Activated CD8-positive, alpha-beta memory T cell treated with anti-CD3 and anti-CD28 coated beads, Interleukin-2, amount 10 ng/mL, durations not matched to agents 7 days and 5 days (primary cell): ENCODE measurements at places on chromosomes 3 and 15.

GRCh38 chr15:67897646-67898339 is 57.9 kb upstream of the RNU6-1 start:
- DNase-seq, result no peak

- no peak for DNase-seq
Observed at GRCh38 chr3:57530071-57530608, 14.0 kb downstream of the DNAH12 start.

GRCh38 chr15:64640146-64640871 is 135.1 kb downstream of the RBPMS2 start:
- no peak for DNase-seq

DNA sequence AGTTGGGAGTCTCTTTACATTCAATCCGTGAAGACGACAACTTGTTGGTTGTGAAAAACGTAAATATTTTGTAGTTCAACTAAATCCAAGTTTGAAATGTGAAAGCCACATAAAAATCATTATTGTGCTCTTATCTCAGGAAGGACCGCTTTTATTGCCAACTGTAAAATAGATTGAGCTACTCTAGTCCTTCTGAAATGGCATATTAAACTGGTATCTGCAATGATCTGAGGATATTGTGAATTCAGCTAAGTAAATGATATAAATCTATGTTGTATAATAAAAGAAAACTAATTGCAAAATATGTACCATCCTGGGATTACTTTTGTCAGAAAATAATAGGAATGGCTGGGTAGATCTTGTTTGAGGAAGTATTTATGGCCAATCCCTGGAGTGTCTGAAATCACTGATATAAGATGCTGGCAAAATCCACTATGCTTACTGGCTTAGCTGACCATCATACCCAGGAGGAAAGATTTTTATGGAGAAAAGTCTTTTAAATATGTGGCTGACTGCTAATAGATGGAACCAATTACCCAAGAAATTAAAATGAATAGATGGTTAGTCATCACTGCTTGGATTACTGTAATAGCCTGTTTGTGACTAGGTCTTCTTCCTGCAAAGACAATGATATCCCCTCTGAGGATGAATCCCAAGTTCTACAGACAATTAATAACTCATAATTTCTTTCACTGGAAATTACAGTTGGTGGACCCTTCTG is 191.8 kb downstream of the SEMA6D start:
- no peak for DNase-seq

- DNase-seq, result peak; percentile 95
Observed at GRCh38 chr15:49046220-49047102, at the start of gene SECISBP2L. Gene SECISBP2L, minus strand, starts transcription at chr15:49046446. Its CDS starts 147 bp downstream, at chr15:49046299.

DNA sequence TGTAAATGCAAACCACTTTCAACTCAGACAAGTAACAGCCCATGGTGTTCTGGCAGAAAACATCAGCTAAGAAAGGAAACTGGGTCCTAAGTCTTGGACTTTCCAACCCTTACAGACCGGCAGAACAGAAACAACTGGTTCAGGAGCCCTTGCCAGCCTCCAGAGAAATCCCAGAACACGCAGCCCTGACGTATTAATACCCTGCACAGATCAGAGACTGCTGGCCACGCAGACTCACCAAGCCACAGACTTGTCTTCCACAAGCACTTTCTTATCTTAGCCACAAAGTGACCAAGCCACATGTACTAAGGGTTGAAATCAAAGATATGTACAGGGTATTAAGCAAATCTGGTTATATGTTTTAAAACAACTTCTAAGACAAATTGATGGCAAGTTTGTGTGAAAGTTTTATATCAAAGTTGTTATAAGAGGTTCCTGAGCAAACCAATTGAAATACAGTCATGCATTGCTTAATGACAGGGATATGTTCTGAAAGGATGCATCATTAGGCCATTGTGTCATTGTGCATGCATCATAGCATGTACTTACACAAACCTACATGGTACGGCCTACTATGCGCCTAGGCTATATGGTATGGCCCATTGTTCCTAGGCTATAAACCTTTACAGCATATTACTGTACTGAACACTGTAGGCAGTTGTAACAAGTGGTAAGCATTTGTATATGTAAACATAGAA is 36.8 kb downstream of the BTD start:
- DNase-seq, result no peak

DNA sequence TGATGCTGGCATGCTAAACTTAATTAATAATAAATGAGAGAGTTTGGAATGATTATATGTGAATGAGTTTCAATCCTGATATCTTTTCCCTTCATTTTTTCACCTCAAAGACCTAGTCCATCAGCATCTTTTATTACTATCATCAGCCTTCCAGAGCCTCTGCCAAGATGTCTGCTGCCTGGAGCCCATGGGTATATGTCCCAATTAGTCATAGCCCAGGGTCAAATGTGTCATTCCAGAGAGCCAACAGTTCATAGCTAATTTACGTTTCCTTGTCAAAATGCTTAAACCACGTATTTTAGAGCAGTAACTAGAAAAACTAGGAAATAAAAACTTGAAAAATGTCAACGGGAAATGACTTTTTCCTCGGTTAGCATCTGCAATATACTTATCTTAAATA is 457.9 kb downstream of the SI start:
- DNase-seq, result no peak

DNA sequence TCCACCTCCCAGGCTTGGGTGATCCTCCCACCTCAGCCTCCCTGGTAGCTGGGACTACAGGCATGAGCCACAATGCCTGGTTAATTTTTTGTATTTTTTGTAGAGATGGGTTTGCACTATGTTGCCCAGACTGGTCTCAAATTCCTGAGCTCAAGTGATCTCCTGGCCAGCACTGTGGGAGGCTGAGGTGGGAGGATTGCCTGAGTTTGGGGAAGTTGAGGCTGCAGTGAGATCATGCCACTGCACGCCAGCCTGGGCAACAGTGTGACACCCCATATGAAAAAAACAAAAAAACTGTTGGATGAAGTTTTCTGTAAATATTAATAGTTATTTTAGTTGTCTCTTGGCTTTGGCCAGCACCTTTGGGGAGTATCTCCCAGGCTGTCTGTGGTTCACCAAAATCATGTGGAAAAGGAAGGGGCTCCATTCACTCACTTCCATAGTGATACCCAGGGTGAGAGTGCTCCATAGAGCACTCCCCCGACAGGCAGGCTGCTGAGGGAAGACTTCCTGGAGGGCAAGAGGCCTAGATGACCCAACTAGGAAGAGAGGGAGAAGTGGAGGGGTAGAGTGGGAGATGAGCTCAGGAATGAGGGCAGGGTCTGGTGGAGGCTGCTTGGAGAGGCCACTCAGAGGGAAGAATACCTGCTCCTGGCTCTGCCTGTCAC is 47.1 kb downstream of the CDC25A start:
- DNase-seq, result no peak

DNA sequence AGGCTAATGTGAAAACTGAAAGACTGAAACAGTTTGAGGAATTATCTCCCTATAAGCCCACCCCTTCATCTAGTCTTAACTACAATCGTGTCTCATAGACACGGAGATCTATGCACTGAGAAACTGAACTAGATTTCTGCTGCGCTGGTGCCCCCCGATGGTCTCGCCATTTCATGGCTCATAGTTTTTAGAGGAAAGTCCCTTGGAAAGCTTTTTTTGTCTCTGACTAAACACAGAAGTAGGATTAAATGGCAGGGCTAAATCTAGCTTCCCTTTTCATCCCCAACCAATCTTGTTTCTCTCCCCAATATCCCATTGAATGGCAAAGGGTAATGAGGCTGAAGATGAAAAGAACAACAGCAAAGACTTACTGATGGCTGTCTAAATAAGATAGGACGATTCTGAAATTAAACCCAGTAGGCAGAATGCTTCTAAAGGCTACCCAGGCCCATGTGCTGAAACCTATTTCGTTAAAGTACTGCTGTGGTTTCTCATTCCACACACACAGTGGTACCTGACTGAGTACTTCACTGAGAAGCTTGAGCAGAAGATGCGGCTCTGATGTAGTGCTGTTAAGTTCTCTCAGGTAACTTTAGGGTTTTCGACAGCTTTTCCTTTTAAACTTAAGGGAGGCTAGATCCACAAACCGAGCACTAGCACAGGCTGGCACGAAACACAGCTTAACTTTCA is 142.7 kb downstream of the GADL1 start:
- peak; percentile 64 for DNase-seq

GRCh38 chr3:192130534-192131132 is 596.7 kb downstream of the FGF12 start:
- peak; percentile 39 for DNase-seq

DNA sequence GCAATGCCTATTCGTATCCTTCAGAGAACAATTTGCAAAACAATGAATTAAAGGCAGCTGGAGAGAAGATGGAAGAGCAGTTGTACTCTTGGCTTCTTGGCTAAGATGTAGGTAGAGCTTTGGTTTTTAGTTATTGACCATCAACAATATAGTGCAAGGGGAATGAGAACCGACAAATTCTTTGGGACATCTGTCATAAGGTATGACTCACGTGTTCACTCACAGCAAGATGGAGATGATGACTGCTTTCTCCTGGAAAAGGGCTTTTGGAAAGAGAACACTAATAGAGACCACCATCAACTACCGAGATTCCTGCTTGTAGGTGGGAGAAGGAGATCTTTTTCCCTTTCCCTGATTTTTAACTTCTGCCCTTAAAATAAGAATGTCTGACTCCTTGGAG is 234.9 kb downstream of the NTRK3 start:
- DNase-seq, result no peak

- DNase-seq, result no peak
Observed at GRCh38 chr15:74208496-74208895, 5.9 kb upstream of the STRA6 start.

DNA sequence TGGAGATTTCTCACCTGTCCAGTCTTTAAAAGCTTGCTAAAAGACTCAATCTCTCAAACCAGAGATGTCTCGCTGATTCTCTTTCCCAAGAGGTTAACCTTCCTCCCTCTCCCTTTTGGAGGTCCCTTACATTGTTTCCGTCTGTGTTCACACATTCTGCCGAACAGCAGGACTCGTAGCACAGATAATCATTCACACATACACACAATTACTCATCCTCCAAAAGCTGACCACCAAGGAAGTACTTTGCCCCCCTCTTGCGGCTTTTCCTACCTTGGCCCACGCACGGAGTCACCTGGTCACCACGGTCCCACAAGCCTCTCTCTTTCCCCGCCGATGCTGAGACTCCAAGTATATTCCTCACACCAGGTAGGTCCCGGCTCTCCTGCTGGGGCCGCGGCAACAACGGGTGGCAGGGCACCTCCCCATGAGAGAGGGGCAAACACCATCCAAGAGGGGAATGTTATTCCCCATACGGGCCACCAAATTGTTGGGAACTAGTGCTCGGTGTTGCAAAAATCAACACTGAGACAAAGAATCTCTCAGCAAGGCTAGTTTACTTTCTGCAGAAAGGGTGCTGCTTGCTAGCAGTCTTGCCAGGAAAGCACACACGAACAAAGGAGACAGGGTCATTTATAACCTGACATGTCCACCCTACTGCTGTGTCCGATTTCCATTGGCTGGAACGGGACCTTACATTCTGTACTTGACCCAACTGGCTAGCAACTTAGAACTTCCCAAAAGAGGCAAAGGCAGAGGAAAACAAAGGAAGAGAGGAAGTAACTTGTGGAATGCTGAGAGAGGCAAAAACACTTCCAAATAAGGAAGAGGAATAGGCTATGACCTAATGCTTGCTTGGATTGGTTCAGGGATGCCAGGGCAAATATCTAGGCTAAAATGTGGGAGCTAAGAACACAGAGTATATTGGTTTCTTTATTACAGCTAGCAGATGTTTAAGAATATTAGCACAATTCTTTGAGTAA is 102.1 kb upstream of the NECTIN3 start:
- DNase-seq, result no peak
